ENCODE measurements at places on chromosomes 13 and 19. TPM values are rescaled to one million over a fixed set of nuclear protein-coding genes. Genes with fewer than 3 reads are reported as not detected.

DNA sequence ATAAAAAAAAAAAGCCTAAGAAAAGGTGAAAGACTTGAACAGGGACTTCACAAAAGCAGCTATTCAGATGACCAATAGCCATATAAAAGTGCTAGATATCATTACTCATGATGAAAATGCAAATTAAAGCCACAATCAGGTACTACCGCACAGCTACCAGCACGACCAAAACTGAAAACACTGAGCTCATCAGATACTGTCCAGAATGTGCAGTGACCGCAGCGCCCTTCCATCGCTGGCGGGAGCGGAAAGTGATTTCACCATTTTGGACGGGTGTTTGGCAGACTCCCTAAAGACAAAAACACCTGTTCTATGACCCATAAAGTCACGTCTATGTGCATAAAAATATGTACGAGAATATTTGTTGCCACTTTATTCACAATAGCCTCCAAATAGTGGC lies 60.7 kb downstream of the SLC6A16 start:
- no peaks in the 10 kb centered on the region for H3K36me3 ChIP-seq

DNA sequence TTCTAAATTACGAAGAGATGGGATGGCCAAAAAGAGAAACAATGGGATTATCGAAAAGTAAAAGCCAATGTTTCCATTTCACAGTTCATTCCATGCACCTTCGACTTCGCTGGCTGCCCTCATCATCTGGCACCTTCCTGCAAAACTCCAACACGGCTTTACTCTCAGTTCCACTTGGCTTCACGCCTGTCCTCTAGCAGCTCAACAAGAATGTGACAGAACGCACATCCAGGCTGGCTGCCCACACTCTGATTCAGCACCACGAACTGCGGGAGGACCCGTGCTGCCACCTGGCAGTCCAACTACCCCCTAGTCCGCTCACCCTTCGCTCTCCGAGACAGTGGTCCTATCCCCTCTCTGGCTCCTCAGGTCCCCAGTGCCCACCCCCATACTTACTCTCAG lies 11.7 kb downstream of the ATP7B start:
- DNase-seq: no peak
- H3K36me3 ChIP-seq: no peaks in the 10 kb centered on the region
- H3K4me3 ChIP-seq: no peak overlapping the region
- H3K27me3 ChIP-seq: peaks cover 3% of the 10 kb centered on the region
- H3K4me1 ChIP-seq: peaks cover 10% of the 10 kb centered on the region
- no peak overlapping the region for H3K27ac ChIP-seq

GRCh38 chr13:89401264-89401675 lies 1730.1 kb downstream of the SLITRK5 start:
- no peaks in the 10 kb centered on the region for H3K4me1 ChIP-seq
- H3K27ac ChIP-seq: no peak overlapping the region
- no peak for DNase-seq
- H3K27me3 ChIP-seq: no peaks in the 10 kb centered on the region
- H3K4me3 ChIP-seq: no peak overlapping the region
- no peaks in the 10 kb centered on the region for H3K36me3 ChIP-seq

- no peak overlapping the region for H3K4me3 ChIP-seq
- H3K36me3 ChIP-seq: no peaks in the 10 kb centered on the region
- no peaks in the 10 kb centered on the region for H3K4me1 ChIP-seq
- H3K27ac ChIP-seq: no peak overlapping the region
- H3K27me3 ChIP-seq: no peaks in the 10 kb centered on the region
These were observed 73.0 kb downstream of the ANKRD10 start for GRCh38 chr13:110841846-110842245.

- H3K27me3 ChIP-seq: no peaks in the 10 kb centered on the region
- no peaks in the 10 kb centered on the region for H3K36me3 ChIP-seq
- no peak overlapping the region for H3K27ac ChIP-seq
- H3K4me1 ChIP-seq: peaks cover 12% of the 10 kb centered on the region
These were observed 9.7 kb downstream of the INAFM1 start for GRCh38 chr19:47284324-47284899.

Gene ARL11
- 11.7 TPM for total RNA-seq

- H3K27ac ChIP-seq: no peak overlapping the region
- DNase-seq: no peak
- H3K4me1 ChIP-seq: no peaks in the 10 kb centered on the region
- H3K36me3 ChIP-seq: no peaks in the 10 kb centered on the region
These were observed 6.5 kb upstream of the METTL21C start for GRCh38 chr13:102701331-102701730.

DNA sequence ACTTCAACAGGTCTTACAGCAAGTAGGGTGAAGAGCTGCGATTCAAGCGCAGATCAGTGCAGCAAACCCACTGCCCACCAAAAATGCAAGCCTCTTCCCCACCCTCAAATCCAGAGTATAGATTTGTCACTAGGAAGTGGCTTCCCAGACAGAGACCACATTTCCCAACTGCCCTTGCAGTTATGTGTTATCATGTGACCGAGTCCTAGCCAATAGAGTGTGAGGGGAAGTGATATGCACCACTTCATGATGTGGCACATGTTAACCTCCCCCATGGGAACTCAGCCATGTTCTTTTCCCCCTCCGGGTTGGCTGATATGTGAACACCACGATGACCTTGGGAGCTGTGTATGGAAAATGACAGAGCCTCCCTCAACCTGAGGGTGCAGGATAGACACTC lies 50.8 kb downstream of the MBD3L2B start:
- no peak overlapping the region for H3K4me3 ChIP-seq
- no peaks in the 10 kb centered on the region for H3K36me3 ChIP-seq

Gene MCEMP1
- 40.7 TPM for total RNA-seq

DNA sequence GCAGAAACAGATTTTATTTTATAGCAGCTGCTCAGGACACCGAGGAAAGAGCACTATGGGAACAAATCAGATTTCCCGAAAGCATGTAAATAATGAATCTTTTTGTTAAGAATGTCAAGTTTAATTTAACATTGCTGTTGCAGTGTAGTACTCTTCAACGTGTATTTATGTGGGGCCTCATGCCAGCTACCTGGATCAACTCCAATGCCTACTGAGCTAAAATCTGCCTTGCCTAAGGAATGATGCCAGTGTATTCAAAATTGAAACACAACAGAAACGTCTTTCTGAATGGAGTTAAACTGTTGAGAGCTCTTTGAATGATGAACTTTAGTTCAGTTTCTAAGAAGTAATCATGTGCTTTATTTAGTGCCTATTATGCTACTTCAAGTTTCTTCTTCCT lies 1379.8 kb upstream of the ATXN8OS start:
- no peak overlapping the region for H3K4me3 ChIP-seq
- no peaks in the 10 kb centered on the region for H3K27me3 ChIP-seq
- no peaks in the 10 kb centered on the region for H3K36me3 ChIP-seq
- no peaks in the 10 kb centered on the region for H3K4me1 ChIP-seq
- H3K27ac ChIP-seq: no peak overlapping the region
- DNase-seq: no peak

GRCh38 chr19:862581-863314 lies 3.3 kb downstream of the CFD start:
- H3K27me3 ChIP-seq: peaks cover 13% of the 10 kb centered on the region
- DNase-seq: peak; percentile 92
- H3K4me1 ChIP-seq: peaks cover 46% of the 10 kb centered on the region
- peak overlapping the region; percentile 31 for H3K4me3 ChIP-seq
- peak overlapping the region; percentile 85 for H3K27ac ChIP-seq
- H3K36me3 ChIP-seq: peaks cover 6% of the 10 kb centered on the region

- H3K36me3 ChIP-seq: no peaks in the 10 kb centered on the region
- H3K27me3 ChIP-seq: no peaks in the 10 kb centered on the region
- no peaks in the 10 kb centered on the region for H3K4me1 ChIP-seq
- DNase-seq: no peak
These were observed 865.2 kb upstream of the SLC10A2 start for GRCh38 chr13:103931331-103931845.

DNA sequence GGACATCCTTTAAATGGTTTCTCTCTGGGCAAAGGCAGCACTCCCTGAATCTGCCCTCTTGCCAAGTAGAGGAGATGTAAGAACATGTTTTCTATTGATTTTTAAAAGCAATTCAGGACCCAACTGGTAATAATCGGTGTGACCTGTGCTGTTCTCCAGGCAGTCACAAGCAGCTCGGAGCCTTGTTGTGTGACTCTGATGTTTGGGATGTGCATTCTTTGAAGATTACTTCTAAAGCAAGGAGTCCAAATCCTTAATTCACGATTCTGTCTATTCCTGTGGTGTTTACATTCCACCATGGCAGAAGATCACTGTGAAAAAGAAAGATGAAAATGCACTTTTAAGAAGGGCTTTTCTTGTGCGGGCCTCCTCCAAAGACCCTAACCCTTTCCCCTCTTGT lies 122.3 kb upstream of the ZNF536 start:
- no peaks in the 10 kb centered on the region for H3K36me3 ChIP-seq
- H3K4me3 ChIP-seq: no peak overlapping the region
- peaks cover 63% of the 10 kb centered on the region for H3K27me3 ChIP-seq
- H3K4me1 ChIP-seq: no peaks in the 10 kb centered on the region

DNA sequence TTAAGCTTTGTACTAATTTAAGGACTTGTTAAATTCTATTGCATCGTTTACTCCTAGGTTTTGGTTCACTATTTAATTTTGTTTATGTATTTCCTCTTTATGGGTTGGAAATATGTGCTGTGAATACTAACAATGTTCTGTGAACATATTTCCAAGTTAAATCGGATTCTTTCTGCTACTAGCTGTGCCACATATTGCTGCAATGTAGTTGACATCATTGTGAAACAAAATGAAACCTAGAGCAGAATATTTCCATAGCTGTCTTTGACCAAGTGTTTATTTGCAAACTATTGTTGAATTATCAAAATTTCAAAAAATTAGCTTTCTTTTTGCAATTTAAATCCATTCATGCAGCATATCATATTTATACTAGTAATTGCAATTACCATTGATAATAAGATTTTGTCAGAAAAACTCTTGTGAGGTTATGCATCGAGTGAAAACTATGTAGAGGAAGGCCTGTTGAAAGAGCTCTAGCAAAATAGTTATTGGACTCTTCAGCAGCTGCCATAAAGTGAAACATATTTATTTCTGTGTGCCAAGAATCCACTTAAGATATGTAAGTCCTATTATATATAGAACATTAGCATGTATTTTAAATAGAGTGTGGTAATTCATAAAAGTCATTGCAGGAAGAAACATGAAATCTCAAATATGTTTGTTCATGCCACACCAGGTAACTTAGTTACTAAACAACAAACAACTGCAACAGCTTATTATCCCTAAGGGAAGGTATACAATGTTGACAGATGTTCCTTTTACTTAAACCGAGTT lies 575.1 kb downstream of the SLITRK6 start:
- H3K36me3 ChIP-seq: no peaks in the 10 kb centered on the region
- H3K4me3 ChIP-seq: no peak overlapping the region
- no peak for DNase-seq
- no peaks in the 10 kb centered on the region for H3K4me1 ChIP-seq
- no peak overlapping the region for H3K27ac ChIP-seq
- no peaks in the 10 kb centered on the region for H3K27me3 ChIP-seq

Gene C5AR1
- 33.1 TPM for total RNA-seq

Gene PROZ
- total RNA-seq: not detected

- no peak overlapping the region for H3K4me3 ChIP-seq
- no peaks in the 10 kb centered on the region for H3K27me3 ChIP-seq
- no peak for DNase-seq
- peaks cover 33% of the 10 kb centered on the region for H3K4me1 ChIP-seq
- peaks cover 69% of the 10 kb centered on the region for H3K36me3 ChIP-seq
These were observed 21.9 kb upstream of the NDUFS7 start for GRCh38 chr19:1361601-1362386.

- peaks cover 31% of the 10 kb centered on the region for H3K36me3 ChIP-seq
- H3K27me3 ChIP-seq: no peaks in the 10 kb centered on the region
- no peak overlapping the region for H3K4me3 ChIP-seq
These were observed 92.6 kb downstream of the MIPEP start for GRCh38 chr13:23796551-23796950.

Gene SHISA2
- total RNA-seq: not detected

DNA sequence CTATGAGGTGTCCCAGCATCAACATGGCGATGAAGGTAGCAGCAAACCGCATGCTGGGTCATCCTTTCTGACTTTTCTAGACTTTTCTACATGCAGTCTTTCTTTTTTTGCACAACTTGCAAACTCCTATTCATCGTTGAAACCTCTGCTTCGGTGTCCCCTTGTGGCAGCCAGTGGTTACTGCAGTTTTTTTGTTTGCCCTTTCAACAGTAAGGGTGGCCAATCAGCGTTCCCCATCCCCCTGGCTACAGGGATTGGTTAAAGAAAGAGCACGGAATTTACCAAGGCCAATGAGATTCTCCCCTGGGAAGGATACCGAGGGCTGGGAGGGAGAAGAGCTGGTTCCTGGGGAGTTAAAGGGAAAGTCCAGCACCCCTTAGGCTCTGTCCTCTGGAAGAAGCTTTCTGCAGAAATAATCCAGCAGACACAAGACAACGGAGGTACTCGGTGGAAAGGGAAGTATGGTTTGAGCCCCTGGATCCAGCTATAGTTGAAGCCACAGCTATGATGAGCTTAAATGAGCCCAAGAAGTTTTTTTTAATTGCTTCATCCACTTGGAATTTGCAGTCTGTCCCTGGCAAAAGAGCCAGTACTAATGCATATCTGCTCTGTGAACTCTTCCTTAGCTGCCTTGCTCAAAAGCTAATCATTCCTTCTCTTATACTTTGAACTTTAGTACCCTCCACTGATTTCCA lies 5.6 kb upstream of the LSM4 start:
- no peaks in the 10 kb centered on the region for H3K36me3 ChIP-seq
- DNase-seq: peak; percentile 88
- peak overlapping the region; percentile 14 for H3K4me3 ChIP-seq

Gene STOML3
- total RNA-seq: not detected

DNA sequence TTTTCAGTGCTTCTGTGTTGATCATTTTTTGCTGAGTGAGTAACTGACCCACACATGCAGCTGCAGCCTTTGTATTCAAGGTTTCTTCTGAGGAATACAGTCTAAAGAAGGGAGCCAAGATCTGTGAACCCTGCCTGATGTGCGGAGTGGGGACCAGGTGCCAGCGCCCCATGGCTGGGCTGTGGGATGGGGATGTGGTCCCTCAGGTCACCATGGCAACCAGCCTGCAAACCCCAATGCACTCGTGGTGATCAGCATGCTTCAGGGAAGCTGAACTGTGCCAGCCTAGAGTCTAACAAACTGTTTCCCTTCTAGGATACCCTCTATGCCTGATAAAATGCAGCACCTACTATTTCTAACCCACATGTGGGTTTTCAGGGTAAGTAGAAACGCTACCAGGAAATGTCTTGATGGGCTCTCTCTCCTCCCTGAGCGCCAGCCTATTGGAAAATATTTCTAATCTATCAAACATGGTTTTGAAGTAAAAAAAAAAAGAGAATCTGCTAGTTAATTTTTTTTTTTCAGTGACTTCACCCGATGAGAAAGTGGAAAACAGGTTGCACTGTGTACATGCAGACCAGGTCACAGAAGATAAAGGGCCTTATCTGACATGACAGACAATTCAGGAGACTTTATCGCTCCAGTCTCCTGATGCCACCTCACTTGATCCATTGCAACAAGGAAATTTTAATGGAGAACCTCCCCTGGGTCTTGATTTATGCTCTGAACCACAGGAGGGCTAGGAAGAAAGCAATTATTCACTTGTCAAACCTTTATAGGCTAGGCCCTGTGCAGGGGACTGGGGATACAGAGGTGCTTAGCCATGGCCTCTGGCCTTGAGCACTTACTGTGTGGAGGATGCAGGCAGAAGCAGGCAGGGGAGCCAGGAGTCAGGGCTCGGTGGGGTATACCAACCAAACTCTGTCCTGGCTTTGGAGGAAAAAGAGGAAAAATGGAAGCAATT lies 51.1 kb downstream of the RASL11A start:
- no peak for DNase-seq
- H3K4me1 ChIP-seq: no peaks in the 10 kb centered on the region
- H3K36me3 ChIP-seq: no peaks in the 10 kb centered on the region
- H3K27ac ChIP-seq: no peak overlapping the region
- H3K4me3 ChIP-seq: no peak overlapping the region

GRCh38 chr19:51036519-51036918 lies 1.7 kb upstream of the KLK12 start:
- H3K4me3 ChIP-seq: no peak overlapping the region
- H3K27me3 ChIP-seq: peaks cover 42% of the 10 kb centered on the region
- no peak for DNase-seq
- H3K36me3 ChIP-seq: no peaks in the 10 kb centered on the region
- H3K4me1 ChIP-seq: no peaks in the 10 kb centered on the region

Gene SMIM24
- 3.0 TPM for total RNA-seq

All from spleen (tissue), 13 donors.